ENCODE measurements at places on chromosomes 12 and 14.
A peak's percentile ranks its signal among the peaks of the same experiment; 100 is the strongest.

DNA sequence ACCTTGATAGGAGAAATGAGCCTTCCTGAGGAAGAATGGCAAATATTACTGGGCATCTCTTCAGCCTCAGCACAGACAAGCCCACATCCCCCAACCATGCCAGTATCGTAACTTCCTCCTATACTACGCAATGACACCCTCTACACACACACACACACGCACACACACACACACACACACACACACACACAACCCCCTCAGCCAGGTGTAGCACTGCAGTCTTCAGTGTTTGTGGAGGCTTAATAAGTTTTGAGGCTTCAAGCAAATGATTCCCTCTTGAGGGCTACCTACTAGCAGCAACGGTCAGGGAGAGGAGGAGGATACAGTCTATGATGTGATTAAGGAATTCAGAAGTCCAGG lies 1.6 kb downstream of the DGKA start:
- DNase-seq: no peak

- no peak for DNase-seq
These were observed 1552.1 kb downstream of the AACS start for GRCh38 chr12:126617312-126617711.

- DNase-seq: no peak
These were observed 24.3 kb downstream of the DLK1 start for GRCh38 chr14:100750762-100751699.

DNA sequence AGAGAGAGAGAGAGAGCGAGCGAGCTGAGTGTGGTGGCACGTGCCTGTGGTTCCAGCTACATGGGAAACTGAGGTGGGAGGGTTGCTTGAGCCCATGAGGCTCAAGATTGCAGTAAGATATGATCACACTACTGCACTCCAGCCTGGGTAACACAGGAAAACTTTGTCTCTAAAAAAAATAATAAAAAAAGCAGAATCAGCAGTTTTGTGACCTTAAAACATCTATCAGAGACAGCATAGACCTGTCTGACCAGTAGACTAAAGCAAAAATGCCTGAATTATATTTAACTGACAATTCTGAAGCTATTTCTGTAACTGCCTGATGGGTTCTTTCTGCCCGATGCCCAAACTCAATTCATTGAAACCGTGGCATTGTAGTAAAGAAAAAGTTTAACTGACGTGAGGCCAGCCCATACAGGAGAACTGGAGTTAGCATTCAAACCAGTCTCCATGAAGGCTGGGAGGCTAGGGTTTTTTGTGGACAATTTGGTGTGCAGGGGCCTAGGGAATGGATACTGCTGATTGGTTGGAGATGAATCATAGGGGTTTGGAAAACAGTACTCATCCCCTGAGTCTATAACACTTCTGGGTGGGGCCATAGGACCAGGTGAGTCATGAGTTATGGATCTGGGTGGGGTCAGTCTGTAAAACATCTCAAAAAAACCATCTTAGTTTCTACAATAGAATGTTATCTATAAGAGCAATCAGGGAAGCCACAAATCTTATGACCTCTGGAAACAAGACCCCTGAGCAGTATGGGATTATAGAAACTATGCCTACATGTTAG lies 8.0 kb upstream of the RASSF8 start:
- no peak for DNase-seq

DNA sequence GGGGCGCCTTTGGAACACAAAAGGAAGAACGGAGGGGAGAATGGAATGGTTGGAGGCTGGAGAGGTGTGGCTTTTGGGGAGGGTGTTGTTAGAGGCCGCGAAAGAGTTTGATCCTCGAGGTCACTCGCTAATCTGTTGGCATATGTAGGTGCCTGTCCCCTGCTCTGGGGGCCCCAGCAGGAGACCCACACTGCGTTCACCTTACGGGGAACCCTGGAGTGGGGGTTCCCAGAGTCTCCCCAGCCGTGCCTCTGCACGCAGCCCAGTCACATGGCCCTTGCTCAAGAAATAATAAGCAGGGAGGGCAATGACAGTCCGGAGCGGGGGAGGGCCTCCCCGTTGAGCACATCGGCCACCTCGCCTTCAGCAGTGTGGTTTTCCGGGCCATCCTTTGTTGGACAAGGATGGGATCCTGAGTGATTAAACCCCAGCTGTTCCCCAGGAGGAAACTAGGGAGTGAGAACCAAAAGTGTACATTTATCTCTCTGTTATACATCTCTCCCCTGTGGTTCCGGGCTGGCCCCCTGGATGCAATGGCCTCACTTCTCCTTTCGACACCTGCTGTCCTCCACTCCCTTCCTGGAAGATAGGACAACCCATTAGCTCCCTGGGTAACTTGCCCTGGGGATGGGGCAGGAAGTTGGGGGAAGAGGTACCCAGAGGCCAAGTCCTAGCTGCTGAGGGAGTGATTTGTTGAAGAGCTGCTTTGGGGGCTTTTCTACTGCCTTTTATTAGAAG lies 1.3 kb downstream of the PLEKHG3 start:
- DNase-seq: no peak

GRCh38 chr12:115794659-115795081 lies 482.8 kb downstream of the MED13L start:
- no peak for DNase-seq

- DNase-seq: no peak
These were observed 11.7 kb upstream of the CREBL2 start for GRCh38 chr12:12599750-12600643.

GRCh38 chr14:32438517-32438916 lies 109.4 kb downstream of the AKAP6 start:
- no peak for DNase-seq

- no peak for DNase-seq
These were observed 6.3 kb upstream of the OR4E2 start for GRCh38 chr14:21647380-21647779.

DNA sequence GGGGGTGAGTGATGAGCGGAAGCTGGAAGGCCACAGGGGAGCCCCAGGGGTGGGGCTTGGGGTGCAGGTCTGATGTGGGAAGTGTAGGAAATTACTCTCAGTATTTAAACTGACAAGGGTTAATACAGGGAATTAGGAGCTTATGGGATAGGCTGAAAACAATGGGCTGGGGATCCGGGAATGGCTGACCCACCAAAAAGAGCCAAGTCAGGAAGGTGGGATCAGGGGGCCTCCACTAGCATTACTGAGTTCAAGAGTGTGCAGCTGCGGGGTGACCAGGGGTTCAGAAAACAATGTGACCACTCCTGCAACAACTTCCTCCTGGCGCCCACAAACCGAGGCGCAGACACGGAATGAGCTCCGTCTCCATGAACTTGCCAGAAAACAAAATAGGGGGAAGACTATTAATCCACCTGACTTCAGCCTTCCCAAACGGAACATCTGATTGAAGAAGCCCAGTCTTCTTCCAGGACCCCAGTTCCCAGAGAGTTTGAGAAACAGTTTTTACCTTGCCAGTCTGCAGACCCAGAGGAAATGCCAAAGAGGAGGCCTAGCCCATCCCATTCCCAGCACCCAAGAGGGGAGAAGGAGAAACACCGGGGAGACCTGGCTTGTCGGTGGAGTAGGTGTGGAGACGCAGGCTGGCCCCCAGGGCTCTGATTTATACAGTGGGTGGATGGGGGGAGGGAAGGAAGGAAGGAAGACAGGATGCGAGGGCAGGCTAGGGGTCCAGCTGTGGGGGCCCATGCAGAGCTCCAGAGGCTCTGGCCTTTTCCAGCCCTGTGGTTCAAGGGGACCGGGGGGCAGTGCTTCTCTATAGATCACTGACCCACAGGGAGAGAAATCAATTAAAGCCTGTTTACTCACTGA lies 16.5 kb upstream of the YY1 start:
- DNase-seq: no peak

- DNase-seq: no peak
These were observed 47.3 kb downstream of the PRKAB1 start for GRCh38 chr12:119715268-119715620.

- DNase-seq: no peak
These were observed 105.7 kb downstream of the GCH1 start for GRCh38 chr14:54796961-54797360.

GRCh38 chr12:6953442-6954315 lies 2.5 kb downstream of the PTPN6 start:
- no peak for DNase-seq

GRCh38 chr14:51308866-51309265 lies 68.8 kb downstream of the TMX1 start:
- DNase-seq: no peak

DNA sequence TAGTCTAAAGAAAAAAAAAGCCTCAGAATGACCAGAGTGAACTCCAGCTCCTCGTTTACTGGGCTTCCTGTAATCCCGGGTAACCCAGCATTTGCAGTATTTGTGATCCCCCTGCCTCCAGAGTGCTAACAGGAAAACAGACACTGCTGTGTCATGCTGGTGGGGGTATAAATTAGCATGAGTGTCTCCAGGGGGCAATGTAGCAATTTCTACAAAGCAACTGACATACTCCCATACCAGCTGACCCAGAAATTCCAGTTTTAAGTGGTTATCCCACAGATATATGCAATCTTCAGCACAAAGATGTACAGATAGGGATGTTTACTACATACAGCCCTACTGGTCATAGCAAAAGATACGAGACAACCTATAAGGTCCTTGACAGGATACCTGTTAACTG lies 18.8 kb downstream of the TTC7B start:
- no peak for DNase-seq

DNA sequence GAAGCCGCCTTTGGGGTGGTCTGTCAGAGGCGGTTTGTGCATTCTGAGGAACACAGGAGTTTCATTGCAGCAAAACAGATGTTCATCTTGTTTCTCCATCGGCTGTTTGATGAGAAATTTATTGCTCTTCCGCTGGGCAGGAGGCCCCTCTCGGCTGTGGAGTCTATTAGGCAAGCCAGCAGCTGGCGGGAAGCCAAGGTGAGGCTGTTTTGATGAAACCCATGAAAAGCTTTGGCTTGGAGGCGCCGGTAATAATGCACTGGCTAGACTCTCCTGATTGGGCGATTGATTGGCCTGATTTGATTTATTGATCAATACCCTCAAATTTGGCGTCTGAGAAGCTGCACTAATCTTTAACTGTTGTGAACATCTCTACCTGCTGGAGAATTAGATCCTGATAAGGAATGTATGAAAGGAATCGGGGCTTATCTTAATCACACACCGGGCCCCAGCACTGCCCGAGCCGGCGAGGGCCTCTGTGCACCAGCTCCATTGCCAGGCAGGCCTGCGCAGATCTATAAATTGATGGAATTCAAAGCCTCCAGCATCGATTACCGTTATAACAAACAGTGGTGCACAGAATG lies 187.7 kb downstream of the PHETA1 start:
- DNase-seq: peak; percentile 74

DNA sequence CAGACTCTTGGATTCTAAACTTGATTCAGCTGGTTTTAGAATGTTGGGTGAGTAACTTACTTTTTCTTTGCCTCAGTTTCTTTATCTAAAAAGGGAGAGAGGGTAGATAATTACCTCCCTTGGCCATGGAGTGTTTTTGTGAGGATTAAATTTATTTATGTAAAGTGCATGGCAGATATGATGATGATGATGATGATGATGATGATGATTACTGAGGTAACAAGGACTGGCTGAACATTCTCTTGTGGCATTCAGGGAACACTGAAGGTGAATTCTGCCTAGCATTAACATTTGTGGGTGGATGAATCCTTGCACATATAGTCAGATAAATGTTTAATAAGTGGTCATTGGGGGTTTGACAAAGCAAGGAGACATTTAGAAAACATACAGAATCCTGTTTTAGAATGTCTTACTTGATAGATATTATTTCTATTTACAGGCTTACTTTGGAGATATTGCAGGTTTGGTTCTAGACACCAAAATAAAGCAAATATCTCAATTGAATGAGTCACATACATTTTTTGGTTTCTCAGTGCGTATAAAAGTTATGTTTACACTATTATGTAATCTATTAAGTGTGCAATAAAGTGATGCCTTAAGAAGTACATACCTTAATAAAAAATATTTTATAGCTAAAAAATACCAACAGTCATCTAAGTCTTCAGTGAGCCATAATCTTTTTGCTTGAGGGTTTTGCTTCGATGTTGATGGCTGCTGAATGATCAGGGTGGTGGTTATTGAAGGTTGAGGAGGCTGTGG lies 123.2 kb downstream of the SNAPC1 start:
- DNase-seq: no peak

- DNase-seq: no peak
These were observed 2.5 kb downstream of the OR6C76 start for GRCh38 chr12:55428331-55429243.

- no peak for DNase-seq
These were observed 118.5 kb downstream of the RFLNA start for GRCh38 chr12:124413401-124413800.

DNA sequence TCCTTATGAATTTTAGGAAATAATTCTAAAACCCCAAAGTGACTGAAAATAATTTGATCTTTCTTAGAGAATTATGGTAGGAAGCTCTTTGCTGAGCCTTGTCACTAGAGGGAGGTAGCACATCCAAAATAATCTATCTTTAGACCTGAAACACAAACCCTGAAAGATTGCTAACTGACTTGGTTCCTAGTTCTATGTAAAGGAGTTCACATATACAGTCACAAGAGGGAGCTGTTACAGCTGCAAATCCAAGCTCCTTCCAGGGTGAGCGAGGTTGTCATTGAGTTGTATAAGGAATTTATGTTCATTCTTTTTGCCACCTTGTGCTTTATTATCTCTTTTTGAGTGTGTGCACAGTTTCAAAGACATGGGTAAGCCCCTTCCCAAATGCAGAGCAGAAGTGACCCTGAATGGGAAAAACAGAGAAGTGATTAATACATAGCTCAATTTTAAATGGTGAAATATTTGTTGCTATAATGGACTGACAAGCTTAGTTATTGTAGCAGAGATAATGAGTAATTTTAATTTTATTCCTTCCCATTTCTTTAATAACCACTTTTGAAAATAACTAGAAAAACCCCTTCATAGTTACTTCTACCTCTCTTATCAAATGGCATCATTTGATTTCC lies 387.9 kb downstream of the DAD1 start:
- DNase-seq: peak; percentile 31

DNA sequence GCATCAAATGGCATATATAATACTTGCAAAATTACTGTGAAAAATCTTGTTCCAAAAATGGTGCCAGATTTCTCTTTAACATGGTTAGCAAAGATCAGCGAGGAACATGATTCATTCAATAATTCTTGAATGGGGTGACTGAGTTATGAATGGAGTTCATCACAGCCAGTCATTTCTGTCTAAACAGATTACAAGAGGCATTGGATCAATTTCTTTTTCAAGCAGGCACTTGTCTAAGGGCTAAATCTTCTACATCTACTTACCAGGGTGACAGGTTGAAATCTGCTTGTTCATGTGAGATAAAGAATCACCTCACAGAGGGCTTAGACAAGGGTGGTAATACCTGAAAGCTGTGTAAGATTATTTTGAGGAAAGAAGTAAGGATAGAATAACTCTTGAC lies 247.7 kb downstream of the ATP23 start:
- DNase-seq: no peak

GRCh38 chr12:40045656-40046055 lies 60.2 kb downstream of the SLC2A13 start:
- no peak for DNase-seq

- peak; percentile 86 for DNase-seq
These were observed 12.4 kb downstream of the MED21 start for GRCh38 chr12:27034607-27035293.

- no peak for DNase-seq
These were observed 204.0 kb downstream of the SSPN start for GRCh38 chr12:26399381-26399780.
